ENCODE measurements at places on chromosomes 11 and 22.

GRCh38 chr11:34685864-34686263, 65.0 kb downstream of the EHF start:
- no peak for DNase-seq

GRCh38 chr11:79025622-79026021, 415.2 kb downstream of the TENM4 start:
- DNase-seq, result no peak

- no peak for DNase-seq
Measured at GRCh38 chr11:6594142-6594768, 9.2 kb downstream of the RRP8 start.

DNA sequence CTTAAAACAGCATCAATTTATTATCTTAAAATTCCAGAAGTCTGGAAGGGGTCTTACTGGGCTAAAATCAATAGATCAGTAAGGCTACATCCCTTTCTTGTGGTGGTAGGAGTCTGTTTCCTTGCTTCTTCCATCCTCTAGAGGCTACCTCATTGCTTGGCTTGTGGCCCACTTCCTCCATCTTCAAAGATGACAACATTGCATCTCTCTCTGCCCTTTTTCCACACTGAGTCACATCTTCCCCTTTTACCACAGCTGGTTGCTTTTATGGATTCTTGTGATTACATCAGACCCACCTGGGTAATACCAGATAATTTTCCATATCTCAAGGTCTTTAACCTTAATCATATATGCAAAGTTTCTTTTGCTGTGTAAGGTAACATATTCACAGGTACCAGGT, 60.9 kb downstream of the GRIA4 start:
- DNase-seq, result no peak

Measured in stimulated activated CD4-positive, alpha-beta T cell treated with anti-CD3 and anti-CD28 coated beads, Interleukin-15, amount 100 ng/mL, for 24 hours (primary cell).